ENCODE measurements at places on chromosomes 5 and 9.

GRCh38 chr5:98768160-98768959 is 5.1 kb upstream of the RGMB start:
- H3K27ac ChIP-seq, result peak overlapping the region; percentile 80
- no peaks in the 10 kb centered on the region for H3K27me3 ChIP-seq
- H3K36me3 ChIP-seq, result no peaks in the 10 kb centered on the region
- DNase-seq, result no peak

GRCh38 chr5:150583541-150584225 is 56.8 kb upstream of the SYNPO start:
- H3K4me3 ChIP-seq, result no peak overlapping the region
- H3K27me3 ChIP-seq, result no peaks in the 10 kb centered on the region
- no peaks in the 10 kb centered on the region for H3K4me1 ChIP-seq
- no peaks in the 10 kb centered on the region for H3K36me3 ChIP-seq
- H3K27ac ChIP-seq, result no peak overlapping the region
- DNase-seq, result peak; percentile 41

GRCh38 chr5:75348241-75348640 is 11.2 kb downstream of the HMGCR start:
- H3K36me3 ChIP-seq, result peaks cover 68% of the 10 kb centered on the region
- no peaks in the 10 kb centered on the region for H3K4me1 ChIP-seq
- H3K27me3 ChIP-seq, result no peaks in the 10 kb centered on the region
- no peak for DNase-seq
- no peak overlapping the region for H3K27ac ChIP-seq

DNA sequence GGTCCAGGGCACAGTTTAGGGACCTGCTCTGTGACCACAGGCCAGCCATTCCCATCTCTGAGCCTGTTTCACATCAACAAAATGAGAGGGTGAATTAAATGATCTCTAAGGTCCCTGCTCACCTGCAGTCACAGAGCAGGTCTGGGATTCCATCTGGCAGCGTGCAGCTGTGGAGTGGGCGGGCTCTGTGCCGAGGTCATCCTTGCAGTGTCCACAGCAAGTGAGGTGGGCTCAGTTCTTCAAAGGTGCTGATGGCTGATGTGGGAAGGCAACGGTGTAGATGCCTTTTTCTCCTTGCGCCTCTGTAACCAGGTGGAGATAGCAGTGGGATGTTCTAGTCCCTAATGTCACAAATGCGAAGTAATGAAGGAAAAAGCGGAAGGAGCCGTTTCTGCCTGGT is 11.9 kb downstream of the OR2V1 start:
- no peaks in the 10 kb centered on the region for H3K4me1 ChIP-seq
- H3K4me3 ChIP-seq, result no peak overlapping the region
- no peak overlapping the region for H3K27ac ChIP-seq
- H3K36me3 ChIP-seq, result no peaks in the 10 kb centered on the region
